ENCODE measurements at places on chromosomes 2 and 18.

GRCh38 chr2:238557936-238558335 lies 131.2 kb downstream of the ASB1 start:
- DNase-seq = no peak

- DNase-seq = no peak
These were observed 80.4 kb upstream of the WDR75 start for GRCh38 chr2:189360861-189361260.

DNA sequence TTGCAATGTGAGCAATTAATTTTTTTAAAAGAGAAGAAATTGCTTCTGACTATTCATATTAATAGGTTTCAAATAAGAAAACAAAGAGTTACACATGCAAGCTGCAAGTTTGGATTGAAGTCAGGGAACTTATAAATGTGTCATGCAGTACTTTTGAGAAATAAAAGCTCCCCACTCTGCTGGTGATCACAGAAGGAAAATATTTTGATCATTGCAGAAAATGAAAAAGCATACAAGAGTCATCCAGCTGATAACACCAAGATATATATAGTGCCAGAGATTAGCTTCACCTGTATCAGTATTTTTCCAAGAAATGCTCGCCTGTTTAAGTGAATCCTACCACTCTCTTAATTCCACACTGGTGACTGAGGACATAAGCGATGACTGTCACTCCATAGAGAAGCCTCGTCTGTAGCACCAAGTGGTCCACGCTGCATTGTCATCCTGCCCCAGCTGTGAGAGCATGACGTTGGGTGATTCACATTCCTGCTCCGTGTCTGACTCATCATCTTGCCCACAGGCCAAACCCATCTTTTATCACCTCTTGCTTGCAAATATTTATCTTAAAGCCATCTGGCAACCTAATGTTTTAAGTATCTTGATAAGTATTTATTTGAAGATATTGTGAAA lies 178.0 kb downstream of the ASXL3 start:
- DNase-seq = peak; percentile 1

- peak; percentile 85 for DNase-seq
These were observed 14.2 kb downstream of the SIGLEC15 start for GRCh38 chr18:45839414-45840395.

DNA sequence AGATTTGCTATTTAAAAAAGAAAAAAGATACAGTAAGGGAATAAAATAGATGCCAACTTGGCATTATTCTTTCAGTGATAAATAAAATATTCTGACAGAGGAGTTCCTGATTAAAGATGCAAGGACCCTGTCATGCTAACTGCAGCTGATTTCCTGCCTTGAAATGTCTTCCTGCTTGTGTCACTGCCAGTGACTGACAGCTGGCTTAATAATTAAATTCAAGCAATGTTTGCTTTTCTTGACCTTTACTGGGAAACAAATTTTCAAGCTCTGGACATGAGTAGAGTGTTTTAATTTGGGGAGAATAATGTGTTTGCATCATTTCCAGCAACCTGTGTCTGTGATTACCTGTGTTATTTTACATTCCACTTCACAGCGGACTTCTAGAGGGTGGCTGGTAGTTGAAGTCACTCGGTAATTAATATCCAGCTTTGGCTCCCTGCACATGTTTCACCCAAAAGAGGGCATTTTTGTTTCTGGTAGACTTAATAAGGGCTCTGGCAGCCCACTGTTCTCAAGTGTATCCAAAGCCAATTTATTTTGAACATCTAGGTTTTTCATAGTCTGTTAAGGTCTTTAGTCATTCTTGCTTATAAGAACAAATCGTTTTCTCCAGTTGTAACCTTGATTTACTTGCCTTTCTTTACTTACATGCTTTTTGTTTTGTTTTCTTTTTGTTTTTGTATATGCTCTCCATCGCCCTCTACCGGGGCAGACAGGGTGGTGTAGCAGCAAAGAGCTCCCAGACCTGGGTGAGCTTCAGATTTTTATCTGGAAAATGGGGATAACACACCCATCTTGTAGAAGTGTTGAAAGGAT lies 48.5 kb upstream of the PROKR1 start:
- peak; percentile 77 for DNase-seq

- no peak for DNase-seq
These were observed 92.1 kb downstream of the COLEC12 start for GRCh38 chr18:408367-408766.

GRCh38 chr2:62266433-62267038 lies 70.6 kb downstream of the B3GNT2 start:
- no peak for DNase-seq

GRCh38 chr2:155418753-155419152 lies 720.3 kb downstream of the KCNJ3 start:
- DNase-seq = no peak

DNA sequence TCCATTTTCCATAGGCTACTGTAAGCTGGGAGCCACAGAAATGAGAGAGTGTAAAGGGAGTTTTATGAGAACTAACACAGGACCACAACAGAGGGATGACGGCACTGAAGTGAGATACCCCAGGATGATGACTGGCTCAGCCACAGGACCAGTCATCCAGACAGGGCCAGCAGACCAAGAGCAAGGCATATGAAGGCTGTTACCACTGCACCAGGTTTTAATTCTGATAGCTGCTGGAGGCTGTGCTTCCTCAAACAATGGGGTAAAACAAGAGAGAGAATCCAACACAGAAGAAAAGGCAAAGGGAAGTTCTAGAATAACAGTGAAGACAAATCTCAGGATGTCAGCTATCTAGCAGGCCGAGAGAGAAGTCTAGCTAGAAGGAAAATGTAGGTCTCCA lies 94.9 kb downstream of the BCL2 start:
- DNase-seq = no peak

DNA sequence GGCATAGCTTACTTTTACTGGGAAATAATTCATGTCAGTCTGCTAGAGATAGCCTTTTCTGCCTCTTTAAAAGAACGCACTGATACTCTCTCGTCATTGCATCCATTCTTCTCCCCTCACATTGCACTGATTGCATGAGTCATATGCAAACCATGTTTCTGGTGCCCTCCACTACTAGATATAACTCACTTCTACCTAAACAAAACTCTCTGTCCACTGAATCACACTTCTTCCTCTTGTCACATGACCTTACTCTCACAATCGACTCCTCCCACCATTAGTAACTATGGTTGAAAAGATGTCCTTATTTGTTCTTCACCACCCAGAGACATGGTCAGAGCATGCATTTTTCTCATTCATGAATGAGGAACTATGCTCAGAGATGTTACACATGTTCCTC lies 158.0 kb downstream of the CSRNP3 start:
- no peak for DNase-seq

DNA sequence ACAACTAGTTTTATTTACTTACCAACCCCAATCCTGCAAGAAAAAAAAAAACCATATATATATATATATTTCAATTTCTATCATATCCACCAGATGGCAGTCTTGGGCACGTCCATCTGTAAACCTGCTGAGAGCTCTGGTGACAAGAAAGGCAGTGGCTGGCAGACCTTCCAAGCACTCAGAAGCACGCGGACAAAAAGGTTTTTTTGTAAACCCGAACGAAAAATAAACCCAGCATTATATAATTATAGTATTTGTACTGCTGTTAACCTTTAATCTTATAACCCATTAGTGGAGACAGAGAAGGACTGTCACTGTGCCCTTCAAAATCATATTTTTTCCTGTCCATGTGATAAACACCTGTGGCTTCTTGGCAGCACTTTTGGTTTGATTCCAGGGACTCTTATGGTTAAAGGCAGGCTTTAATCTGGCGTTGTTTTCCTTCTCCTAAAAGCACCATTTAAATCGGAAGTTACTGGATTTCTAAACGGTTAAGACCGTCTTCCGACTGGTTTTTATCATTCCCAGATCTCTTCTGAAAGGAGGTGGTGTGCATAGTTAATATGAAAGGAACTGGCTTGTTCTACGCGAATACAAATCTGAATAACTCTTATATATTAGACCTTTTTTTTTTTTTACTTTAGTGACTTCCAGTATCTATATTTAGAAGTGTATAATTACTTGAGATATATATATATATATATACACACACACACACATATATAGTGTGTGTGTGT lies 31.0 kb upstream of the SLC3A1 start:
- DNase-seq = peak; percentile 82

GRCh38 chr18:7467708-7468466 lies 99.2 kb upstream of the PTPRM start:
- no peak for DNase-seq

GRCh38 chr18:23703987-23704384 lies 14.7 kb downstream of the LAMA3 start:
- peak; percentile 26 for DNase-seq

DNA sequence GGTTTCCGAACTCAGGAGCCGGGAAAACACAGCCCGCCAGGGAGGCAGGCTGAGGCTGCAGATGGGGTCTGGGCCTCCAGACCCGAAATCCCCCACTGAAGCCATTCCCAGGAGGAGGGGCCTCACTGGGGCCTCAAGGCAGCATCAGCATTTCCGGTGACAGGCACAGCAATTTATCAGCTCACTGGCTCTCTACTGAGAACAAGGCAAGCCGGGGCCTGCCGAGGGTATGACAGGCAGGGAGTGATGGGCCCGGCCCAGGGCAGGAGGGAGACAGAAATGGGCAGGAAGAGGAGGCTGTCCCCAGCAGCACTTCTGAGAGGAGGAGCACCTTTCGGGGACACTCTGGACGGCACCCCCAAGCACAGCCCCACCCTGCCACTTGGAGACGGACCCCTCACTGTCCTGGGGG lies 12.5 kb downstream of the SDC1 start:
- DNase-seq = no peak

Measured in hematopoietic multipotent progenitor cell treated with erythropoietin and hydrocortisone succinate and interleukin-3 and kit ligand, for 8 days (in vitro differentiated cells).